T-helper 9 cell (primary cell): ENCODE measurements at places on chromosomes 3 and 15.

GRCh38 chr3:176755552-176755951 is 441.7 kb downstream of the TBL1XR1 start:
- no peak for DNase-seq

DNA sequence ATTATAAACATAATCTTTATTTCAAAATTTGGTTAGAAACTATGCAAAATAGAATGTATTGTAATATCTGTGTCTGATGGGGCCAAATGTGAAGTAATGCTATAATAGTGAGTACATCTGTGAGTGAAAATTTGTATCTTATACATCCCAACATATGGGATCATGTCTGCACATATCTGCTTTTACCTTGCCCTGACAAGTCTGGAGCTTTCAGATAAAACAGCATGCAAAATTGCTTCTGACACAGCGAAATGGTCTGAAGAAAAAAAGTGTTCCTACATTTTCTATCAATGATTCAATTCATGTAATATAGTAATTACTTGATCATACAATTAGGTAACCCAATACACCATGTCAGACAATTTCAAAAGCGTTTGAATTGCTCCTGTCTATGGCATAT is 58.1 kb upstream of the P3H2 start:
- DNase-seq: no peak

GRCh38 chr3:64140651-64141050 is 84.6 kb downstream of the PRICKLE2 start:
- DNase-seq: no peak

GRCh38 chr3:107520535-107520934 is 2.2 kb upstream of the BBX start:
- DNase-seq: no peak

DNA sequence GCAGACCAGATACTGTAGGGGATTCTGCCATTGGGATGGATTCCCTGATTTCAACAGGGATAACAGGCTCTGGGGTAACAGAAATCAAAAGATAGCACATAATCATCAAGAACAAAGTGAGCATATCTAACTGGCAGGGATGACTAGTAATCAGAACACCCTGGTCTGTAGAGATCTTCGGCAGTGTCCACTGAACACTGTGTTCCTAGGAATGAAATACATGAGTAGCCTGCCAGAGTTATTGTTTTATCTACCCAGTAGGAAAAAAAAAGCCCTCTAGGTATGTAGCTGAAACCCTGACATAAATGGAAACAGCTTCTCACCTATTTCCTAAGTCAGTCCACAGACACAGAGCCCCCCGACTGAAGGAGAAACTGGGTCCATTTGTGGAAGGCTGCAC is 340.3 kb upstream of the ZNF385D start:
- no peak for DNase-seq

DNA sequence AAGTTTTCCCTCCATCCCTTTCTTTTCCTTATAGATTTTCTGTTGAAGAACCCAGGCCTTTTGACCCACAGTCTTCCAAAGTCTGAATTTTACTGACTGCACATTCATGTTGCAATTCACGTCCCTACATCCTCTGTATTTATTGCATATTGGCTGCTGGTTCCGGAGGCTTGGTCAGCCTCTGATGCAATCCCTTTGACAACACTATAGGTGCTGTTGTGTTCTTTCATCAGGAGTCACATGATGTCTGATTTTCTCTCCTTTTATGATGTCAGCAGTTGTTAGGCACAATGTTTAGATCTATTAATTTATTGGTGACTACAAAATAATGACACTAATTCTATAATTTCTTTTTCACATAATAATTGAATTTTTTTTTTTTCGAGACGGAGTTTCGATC is 8.7 kb downstream of the CYP1A1 start:
- no peak for DNase-seq

- no peak for DNase-seq
Measured at GRCh38 chr3:174598885-174599439, 260.2 kb upstream of the NAALADL2 start.

GRCh38 chr3:13879102-13879945 is 547 bp downstream of the WNT7A start:
- no peak for DNase-seq

GRCh38 chr3:159763602-159764489 is 224.8 kb upstream of the IL12A start:
- no peak for DNase-seq

DNA sequence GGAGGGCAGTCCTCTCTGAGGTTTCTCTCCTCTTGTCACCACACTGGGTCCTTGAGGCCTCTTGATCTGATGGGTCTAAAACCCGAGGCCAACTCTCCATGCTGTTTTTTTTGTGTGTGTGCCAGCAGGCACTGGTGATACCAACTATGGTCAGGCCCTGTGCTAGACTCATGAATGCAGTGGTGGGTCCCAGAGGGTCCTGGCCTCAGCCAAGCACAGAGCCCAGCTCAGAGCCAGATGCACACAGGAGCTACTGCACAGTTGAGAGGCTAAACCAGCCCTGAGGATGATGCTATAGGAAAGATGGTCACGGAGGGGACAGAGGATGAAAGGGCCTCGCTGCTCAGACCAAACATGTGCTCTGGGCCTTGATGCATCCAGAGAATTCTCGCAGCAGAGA is 33.5 kb downstream of the RAB6B start:
- DNase-seq: no peak

DNA sequence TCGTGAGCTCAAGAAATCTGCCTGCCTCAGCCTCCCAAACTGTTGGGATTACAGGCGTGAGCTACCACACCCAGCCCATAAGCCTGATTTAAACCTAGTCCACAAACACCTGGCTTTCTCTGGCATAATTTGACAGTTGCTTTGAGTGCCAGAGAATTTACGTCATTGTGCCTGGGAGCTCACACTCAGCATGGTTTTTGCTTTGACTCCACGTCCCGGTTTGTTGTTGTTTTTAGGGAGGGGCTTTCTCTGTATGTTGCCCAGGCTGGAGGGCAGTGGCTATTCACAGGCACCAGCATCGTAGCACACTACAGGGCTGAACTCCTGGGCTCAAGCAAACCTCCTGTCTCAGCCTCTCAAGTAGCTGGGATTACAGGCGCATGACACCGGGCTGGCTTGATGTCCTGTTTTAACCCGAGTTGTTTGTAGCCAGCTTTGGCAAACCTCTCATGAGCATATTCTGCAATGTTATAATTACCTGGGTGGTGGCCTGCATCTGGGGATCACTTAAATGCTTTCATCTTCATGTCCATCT is 32.7 kb downstream of the CEMIP start:
- no peak for DNase-seq

- DNase-seq: no peak
Measured at GRCh38 chr3:146865175-146865755, 260.1 kb upstream of the PLSCR5 start.

- no peak for DNase-seq
Measured at GRCh38 chr15:79967298-79968182, 3.5 kb downstream of the BCL2A1 start.

DNA sequence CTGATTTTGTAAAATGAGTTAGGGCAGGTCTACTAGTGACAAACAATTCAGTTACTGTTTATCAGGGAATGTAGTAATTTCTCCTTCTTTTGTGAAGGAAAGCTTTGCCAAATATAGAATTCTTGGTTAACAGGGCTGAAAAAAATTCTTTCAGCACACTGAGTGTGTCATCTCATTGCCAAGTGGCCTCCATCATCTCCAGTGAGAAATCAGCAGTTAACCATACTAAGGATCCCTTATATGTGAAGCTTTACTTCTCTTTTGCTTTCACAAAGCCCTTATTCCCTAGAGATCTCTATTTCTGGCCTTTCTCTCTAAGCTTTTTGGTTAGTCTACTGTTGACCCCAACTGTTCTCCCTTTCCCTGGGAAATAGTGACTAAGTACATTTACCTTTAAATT is 269.1 kb downstream of the SCAPER start:
- no peak for DNase-seq

- no peak for DNase-seq
Measured at GRCh38 chr15:22961762-22962161, 18.4 kb downstream of the CYFIP1 start.

DNA sequence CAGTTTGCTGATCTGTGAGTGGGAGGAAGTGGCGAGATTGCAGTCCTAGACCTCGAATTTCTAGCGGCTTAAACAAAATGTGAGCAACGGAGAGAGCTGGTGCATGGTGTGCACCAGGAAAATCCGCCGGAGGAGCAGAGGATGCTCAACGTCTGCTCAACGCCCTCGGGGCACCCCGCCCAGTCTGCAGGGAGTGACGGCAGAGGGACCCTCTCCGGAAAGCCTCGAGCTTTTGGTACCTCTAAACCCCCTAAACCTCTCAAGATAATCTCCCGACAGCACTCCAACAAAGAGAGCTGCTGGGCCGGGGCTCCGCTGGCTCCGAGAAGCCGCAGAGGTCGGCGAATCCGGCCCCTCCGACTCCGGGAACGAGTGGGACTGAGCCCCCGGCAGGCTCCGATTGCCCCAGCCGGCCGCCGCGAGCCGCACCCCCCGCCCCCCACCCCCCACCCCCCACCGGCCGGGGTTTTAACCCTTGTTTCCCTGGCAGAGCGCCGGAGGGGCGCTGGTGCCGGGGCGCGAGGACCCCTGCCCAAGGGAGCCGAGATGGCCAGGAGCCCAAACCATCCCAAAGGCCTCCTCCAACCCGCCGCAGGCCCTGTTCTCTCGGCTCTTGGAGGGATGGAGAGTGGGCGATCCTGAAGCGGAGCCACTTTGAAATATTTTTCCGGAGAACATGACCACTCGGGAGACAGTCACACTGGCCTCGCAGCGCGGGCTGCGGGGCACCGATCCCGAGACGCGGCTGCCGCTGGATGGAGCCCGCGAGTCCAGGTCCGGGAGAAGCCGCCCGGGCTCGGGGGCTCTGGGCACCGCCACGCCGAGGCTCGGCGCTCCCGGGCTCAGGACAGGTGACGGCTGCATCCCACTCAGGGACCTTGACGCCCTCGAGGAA is 1.5 kb downstream of the MEGF11 start:
- DNase-seq: peak; percentile 30

DNA sequence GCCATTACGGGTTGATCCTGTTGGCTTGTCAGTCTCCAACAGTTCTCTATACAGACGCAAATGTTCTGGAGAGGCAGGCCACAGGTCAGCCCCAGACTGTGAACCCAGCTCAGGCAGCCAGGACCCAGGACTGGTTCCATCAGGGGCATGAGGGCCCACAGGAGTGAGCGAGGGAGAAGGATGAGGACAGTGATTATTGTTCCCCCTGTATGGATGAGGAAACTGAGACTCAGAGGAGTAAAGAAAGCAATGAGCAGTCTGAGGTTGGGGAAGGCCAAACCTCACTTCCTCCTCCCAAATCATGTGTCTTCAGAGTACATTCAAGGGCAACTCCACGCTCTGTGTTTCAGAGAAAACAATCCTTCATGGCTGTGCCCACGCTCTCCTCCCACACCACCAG is 121.9 kb downstream of the RPLP1 start:
- no peak for DNase-seq
